ENCODE measurements at places on chromosomes 16 and 17.

- no peak for DNase-seq
Measured at GRCh38 chr17:12727076-12727760, 61.5 kb downstream of the MYOCD start.

GRCh38 chr17:43356999-43357398 is 41.8 kb upstream of the ARL4D start:
- DNase-seq = peak; percentile 59

DNA sequence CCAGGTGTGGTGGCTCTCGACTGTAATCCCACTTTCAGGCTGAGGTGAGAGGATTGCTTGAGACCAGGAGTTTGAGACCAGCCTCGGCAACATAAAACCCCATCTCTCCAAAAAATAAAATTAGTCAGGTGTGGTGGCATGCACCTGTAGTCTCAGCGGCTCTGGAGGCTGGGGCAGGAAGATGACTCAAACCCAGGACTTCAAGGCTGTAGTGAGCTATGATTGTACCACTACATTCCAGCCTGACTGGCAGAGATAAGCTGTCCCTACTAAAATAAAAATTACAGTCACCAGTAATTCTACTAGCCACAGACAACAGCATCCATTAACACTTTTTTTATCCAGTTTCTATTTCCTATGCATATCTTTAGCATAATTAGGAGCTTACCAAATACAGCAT is 176.3 kb downstream of the CPPED1 start:
- no peak for DNase-seq

GRCh38 chr17:49401971-49402611 is 12.6 kb downstream of the PHB1 start:
- peak; percentile 44 for DNase-seq

DNA sequence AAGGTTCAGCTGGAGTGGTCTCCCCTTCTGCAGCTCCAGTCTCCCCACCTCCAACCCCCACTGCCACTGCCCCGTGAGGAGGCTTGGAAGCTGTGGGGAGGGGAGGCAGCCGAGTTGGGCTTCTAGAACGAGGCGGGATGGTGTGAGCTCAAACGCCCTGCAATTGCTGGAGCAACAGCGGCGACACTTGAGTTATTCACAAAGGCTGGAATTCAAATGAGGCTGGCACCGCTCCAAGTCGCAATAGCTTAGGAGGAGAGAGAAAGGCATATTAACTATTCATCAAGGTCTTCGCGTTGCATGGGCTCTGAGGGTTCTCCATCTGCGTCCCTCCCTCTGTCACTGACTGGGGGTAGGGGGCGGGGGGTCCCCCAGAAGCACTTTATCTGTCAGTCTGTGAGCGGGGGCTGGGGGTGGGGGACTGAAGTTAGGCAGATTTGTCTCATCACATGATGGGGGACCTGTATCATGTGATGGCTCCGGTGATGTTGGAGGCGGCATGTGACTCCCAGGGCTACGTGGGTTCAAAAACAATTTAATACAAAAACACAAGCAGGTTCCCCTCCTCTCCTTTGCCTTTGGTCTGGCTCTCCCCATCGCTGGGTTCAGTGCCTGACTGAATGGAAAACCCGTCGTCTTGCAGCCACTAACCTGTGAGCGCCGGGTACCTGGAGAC is 70.5 kb downstream of the RBBP6 start:
- peak; percentile 32 for DNase-seq

GRCh38 chr17:19727501-19728078 is 11.2 kb upstream of the SLC47A2 start:
- peak; percentile 74 for DNase-seq

GRCh38 chr17:46039592-46040186 is 40.6 kb downstream of the STH start:
- DNase-seq = no peak

DNA sequence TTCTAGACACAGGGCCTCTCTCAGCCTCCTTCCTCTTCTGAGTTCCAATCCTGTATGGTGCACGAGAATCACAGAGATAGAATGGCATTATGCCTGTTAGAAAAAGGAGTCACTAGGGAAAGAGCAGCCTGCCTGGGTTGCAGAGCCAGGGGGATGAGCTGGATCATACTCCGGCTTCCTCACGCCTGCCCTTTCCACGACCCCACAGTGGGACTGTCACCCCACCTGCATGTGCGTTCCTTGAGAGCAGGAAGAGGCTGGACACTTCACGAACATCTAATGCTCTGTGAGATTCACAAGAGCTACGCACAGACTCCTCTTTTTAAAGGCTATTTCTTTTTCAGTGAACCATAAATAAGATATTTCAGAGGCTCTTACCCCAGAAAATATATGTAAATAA is 54.8 kb downstream of the N4BP1 start:
- DNase-seq = no peak

- peak; percentile 93 for DNase-seq
Measured at GRCh38 chr17:7204828-7205461, 14.7 kb downstream of the DLG4 start.

- DNase-seq = no peak
Measured at GRCh38 chr17:49887086-49887743, 39.3 kb upstream of the TAC4 start.
